Astrocyte (in vitro differentiated cells and primary cell): ENCODE measurements at places on chromosomes 2 and 18. TPM values are rescaled to one million over a fixed set of nuclear protein-coding genes. Genes with fewer than 3 reads are reported as not detected.
A peak's percentile ranks its signal among the peaks of the same experiment; 100 is the strongest.

- no peak for DNase-seq
These were observed 100.5 kb downstream of the SCG2 start for GRCh38 chr2:223501641-223502040.

DNA sequence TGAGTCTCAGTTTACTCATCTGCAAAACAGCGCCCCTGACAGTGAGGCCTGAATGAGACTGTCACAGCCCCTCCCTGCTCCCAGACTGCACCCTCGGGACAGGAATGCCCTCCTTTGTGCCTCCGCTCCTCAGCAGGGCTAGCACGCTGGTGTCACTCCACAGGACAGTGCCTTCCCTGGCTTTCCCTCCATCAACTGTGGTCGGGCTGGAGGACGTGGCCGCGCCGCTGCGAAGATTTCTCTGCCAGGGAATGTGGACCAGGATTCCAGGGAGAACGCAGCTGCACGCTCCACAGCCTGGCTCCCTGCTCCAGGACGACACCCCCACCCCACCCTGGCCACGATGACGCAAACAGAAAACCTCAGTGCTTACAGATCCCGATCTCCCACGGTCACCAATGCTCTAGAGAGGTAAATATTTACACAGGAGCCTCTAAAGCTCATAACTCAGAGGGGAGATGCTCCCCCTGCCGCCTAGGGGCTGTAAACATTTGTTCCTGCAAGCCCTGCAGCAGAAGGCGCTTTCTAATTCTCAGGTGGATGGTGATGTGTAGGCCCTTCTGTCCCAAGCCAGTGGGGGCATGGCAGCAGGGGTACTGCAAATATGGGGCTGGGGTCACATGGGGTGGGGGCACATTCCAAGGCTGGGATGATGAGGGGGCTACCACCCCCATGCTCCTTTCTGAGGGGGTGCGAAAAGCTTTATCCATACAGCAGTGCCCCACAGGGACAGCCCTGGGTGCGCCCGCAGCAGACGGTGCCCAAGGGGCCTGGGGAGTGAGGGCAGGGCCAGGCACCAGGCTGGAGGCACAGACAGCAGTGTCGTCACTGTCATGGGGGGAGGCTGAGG is 12.4 kb downstream of the HS6ST1 start:
- DNase-seq = peak; percentile 96

GRCh38 chr2:21055879-21056790 is 12.3 kb upstream of the APOB start:
- no peak for DNase-seq

- DNase-seq = no peak
These were observed 368.1 kb upstream of the CDH19 start for GRCh38 chr18:66971960-66972359.

GRCh38 chr2:42569883-42570282 is 1.5 kb downstream of the MTA3 start:
- DNase-seq = no peak

- no peak for DNase-seq
These were observed 1791.8 kb upstream of the PIK3C3 start for GRCh38 chr18:40163254-40163653.

Gene RMC1
- total RNA-seq = 25.2 and 28.3 TPM in 2 replicates

Gene PTPRN
- 76.6 and 88.2 TPM in 2 replicates for total RNA-seq

Gene PLA2R1
- total RNA-seq = 7.1 and 10.5 TPM in 2 replicates

Gene KCNG2
- 0.16 TPM in 1 of 2 replicates, not detected in the other for total RNA-seq

Gene LYPD6B
- 1.1 and 1.2 TPM in 2 replicates for total RNA-seq
